Heart right ventricle (tissue), 16 donors: ENCODE measurements at places on chromosomes 3 and 15.

- H3K4me3 ChIP-seq = no peak overlapping the region
- no peak overlapping the region for H3K27ac ChIP-seq
- DNase-seq = no peak
- no peaks in the 10 kb centered on the region for H3K27me3 ChIP-seq
Observed at GRCh38 chr3:127857333-127857732, 35.0 kb upstream of the MGLL start.

DNA sequence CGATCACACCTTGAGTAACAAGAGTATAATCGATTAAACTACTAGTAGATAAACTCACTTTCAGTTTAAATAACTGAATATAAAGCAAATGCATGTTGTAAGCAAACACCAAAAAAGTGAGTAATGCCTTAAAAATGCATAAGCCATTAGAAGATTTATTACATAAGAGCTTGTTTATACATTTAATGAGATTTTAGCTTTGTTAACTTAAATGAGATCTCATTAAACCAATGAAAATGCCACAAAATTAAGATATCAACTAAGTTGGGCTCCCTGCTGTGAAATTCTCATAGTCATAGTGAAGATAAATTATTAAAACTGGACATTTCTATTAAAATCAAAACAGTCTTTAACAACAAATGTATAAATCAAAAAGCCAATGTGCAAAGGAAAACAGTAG is 701.2 kb downstream of the NLGN1 start:
- H3K4me1 ChIP-seq = no peaks in the 10 kb centered on the region
- no peak for DNase-seq
- H3K27ac ChIP-seq = no peak overlapping the region
- no peaks in the 10 kb centered on the region for H3K27me3 ChIP-seq

- no peak overlapping the region for H3K27ac ChIP-seq
- no peaks in the 10 kb centered on the region for H3K4me1 ChIP-seq
- H3K36me3 ChIP-seq = no peaks in the 10 kb centered on the region
Observed at GRCh38 chr3:155407331-155407730, 113.8 kb upstream of the STRIT1 start.

- no peaks in the 10 kb centered on the region for H3K4me1 ChIP-seq
- H3K27me3 ChIP-seq = no peaks in the 10 kb centered on the region
- no peak overlapping the region for H3K4me3 ChIP-seq
- no peak overlapping the region for H3K27ac ChIP-seq
- no peaks in the 10 kb centered on the region for H3K36me3 ChIP-seq
Observed at GRCh38 chr3:22951910-22952309, 251.2 kb upstream of the UBE2E2 start.

DNA sequence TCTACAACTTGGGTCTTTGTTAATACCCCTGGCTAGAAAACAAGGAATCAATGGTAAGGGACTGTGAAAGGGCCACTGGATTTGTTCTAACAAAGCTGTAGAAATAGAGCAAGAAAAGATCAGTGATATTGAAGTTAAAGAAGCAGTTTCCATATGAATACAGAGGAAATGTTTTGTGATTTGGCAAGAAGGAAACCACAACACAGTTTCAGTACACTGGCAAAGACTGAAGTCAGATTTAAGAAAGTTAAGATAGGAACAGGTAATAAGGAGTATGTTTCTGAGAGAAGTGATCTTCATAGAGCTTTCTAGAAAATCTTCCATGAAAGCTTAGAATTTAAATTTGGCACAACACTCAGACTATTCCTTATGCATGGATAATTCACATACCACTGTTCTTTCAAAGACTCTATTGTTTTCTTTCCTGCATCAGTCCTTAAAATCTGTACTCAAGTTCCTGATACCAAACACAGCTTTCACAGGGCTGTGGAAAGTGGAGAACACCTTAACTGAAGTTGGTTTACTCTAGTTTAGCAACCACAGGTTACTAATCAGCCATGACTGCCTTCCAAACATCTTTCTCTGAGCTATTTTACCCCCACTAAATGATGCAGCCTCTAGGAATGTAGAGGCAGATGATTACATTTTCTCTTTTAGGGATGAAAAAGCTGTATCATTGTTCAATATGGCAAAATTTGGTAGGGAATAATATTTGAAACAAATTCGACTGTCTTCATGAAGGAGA is 32.4 kb upstream of the ALCAM start:
- H3K27me3 ChIP-seq = no peaks in the 10 kb centered on the region
- no peaks in the 10 kb centered on the region for H3K36me3 ChIP-seq
- no peak overlapping the region for H3K4me3 ChIP-seq
- DNase-seq = no peak

- no peak for DNase-seq
- H3K36me3 ChIP-seq = peaks cover 11% of the 10 kb centered on the region
- H3K4me3 ChIP-seq = no peak overlapping the region
- H3K4me1 ChIP-seq = peaks cover 10% of the 10 kb centered on the region
- H3K27me3 ChIP-seq = no peaks in the 10 kb centered on the region
Observed at GRCh38 chr3:123609063-123609462, 24.2 kb upstream of the HACD2 start.

DNA sequence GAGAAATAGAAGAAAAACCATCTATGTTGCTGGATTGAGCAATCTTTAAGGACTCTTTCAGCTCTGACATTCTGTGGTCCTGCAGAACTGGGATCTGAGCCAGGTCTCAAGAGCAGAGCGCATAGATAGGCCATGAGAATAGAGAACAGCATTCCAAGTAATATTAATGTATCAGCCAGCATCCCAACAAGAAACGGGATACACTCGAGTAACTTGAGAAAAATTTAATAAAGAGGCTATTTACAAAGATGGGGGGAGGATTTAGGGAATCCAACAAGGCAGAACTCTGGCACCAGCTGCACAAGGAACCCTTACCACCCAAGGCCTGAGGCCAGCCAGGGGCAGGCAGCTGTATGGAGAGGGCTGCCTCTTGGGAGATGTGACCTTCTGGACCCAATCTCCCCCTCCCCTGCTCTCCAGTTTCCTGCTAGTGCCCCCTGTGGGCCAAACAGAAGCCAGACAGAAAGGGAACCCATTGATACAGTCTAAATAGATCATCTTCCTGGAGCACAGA is 8.2 kb downstream of the TMOD2 start:
- H3K27me3 ChIP-seq = no peaks in the 10 kb centered on the region
- no peaks in the 10 kb centered on the region for H3K4me1 ChIP-seq
- peak; percentile 27 for DNase-seq
- H3K27ac ChIP-seq = peak overlapping the region; percentile 60
- H3K4me3 ChIP-seq = no peak overlapping the region
